Urothelium cell line (cell line): ENCODE measurements at places on chromosomes 6 and 20.

DNA sequence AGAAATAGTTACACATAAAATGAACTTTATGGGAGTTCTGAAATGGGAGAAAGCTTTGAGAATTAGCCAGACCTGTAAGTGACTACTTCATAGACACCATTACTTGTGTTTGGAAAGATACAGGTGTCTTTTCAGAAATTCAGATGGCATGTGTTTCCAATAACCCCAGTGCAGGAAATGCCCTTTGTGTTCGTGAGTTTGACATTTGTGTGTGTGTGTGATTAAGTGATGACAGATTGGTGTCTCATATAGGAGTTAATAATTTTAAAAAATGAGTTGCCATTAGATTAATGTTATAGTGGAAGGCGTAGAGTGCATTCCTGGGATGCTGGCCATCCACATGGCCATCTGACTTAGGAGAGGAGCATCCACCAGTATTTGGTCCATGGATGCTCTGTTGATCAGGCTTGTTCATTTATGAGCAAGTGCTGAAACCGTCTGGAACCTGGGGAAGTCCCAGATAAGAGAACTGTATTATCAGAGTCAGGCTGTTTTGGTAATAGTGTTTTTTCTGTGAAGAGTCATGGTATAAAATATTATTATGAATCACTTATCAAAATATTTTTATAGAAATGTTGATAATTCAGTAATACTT, 3.1 kb downstream of the STK4 start:
- DNase-seq, result no peak

GRCh38 chr6:143747347-143747842, 69.6 kb downstream of the PHACTR2 start:
- DNase-seq, result no peak

GRCh38 chr6:33064723-33065122, 8.7 kb downstream of the HLA-DPA1 start:
- no peak for DNase-seq

DNA sequence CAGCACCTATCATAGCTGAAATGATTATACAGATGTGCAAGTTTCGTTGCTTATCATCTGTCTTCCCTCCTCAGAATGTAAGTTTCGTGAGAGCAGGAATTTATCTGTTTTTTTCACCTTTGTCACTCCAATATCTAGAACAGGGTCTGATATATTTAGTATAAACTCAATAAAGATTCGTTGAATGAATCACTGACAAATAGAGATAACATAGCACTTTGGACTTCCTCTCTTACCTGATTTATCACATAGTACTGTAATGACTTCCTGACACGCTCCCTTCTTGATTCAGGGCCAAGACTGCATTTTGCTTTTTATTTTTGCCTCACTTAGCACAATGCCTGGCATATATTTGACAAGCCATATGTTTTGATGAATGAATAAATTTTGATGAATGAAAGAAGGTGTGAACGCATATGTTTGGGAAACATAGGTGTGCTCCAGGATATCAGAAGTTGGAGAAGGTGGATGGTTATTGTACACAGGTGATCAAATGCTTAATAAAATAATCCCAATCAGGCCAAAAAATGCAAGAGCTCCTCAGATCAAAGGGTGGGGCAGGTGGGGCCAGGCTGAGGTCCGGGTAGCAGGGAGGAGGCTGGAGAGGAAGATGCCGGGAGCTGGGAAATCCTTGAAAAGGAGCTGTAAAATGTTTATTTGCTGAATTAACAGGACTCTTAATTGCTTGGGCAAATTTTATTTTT, 33.0 kb downstream of the PIM1 start:
- no peak for DNase-seq

- no peak for DNase-seq
Measured at GRCh38 chr20:41717483-41717882, 99.3 kb upstream of the CHD6 start.

- DNase-seq, result no peak
Measured at GRCh38 chr20:50219600-50219999, 29.0 kb downstream of the CEBPB start.

- DNase-seq, result peak; percentile 2
Measured at GRCh38 chr6:135438907-135439535, 58.5 kb downstream of the AHI1 start.

GRCh38 chr6:41023114-41023513, 15.9 kb downstream of the UNC5CL start:
- no peak for DNase-seq

DNA sequence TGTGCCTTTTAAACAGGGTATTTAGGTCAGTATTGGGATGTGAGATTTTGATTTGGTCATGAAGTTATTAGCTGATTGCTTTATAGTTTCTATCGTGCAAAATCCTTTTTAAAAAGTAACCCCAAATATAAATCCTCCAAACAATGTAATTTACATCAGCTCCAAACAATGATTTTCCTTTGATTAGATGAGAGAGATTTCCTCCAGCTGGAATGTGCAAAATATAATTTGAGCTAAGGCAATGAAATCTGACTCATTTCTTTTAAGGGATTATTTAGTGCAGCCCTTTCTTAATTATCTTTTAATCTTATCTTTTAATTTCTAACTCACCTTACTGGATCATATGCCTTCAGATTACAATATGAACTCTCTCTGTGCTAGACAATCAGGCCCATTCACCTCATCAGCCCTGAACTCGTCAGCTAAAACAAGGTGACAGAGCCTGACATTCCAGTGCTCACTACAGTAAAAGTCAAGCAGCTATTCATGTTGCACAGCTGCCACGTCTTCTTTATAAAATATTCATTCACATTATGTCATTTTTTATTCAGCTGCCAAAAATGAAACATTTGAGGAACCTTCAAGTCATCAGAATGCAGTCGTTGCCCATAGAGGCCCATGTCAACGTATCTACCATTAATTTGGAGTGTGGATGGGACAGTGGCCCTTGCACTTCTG, 440.1 kb downstream of the CBLN4 start:
- DNase-seq, result no peak

DNA sequence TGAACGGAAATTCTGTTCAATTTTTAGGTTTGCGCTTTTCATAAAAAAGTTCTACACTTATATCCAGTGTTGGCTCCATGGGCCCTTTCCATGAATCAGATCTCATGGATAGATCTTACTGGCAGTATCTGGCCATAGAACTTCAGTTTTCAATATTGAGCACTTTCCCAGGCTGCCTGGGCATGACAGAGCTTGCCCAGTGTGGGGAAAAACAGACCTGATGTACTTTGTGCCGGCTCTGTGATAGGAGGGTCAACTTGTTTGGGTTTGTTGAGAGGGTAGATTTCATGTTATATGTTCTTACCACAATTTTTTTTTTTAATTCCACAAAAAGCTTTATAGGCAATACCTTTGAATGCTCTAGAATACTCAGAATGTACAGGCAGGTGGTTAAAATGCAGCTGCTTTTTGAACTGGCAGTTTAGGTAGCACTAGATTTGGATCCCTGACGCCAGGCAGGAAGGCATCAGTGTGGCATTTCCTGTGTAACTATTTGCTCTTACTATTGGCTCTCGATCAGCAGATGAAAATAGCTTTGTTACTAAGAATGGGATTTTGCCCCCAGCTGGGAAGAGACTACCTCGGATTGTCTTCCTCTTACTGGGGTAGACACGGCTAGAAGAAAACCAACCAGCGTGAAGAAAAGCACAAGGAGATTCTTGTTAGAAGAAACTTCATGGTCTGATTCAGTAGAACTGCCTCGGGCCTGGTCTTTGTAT, 404.9 kb upstream of the SOX4 start:
- DNase-seq, result no peak

DNA sequence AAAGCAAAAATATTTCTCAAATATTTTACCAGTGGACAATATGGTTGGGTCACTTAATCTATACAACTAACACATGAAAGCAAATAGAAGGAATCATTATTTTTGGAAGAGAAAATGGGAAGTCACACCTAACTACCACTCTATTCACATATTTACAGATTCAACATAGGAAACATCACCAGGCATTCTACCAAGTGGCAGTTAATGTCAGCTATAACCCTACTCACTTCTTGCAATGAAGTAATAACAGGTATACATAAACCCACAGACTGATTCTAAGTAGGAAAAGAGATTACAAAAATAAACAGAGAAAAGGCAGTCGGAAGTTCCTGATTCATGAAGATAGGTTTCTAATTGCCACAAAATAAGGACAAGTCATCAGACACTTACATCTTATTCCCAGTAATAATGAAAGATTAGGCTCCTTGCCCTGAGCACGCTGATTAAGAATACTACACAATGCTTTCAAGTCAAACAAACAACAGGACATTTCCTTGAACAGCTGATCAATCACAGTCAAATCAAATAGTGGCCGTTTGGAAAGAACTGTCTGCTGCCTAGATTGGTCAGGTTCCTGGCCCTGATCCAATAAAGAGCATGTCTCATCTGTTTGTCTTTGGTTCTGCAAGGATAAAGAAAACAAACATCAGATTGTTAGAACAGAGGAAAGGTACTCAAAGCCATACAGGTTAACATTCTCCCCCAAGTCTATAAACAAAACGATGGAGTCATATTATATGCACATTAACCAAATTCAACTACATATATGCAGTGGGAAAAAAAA, 79.2 kb upstream of the PLN start:
- DNase-seq, result peak; percentile 1

DNA sequence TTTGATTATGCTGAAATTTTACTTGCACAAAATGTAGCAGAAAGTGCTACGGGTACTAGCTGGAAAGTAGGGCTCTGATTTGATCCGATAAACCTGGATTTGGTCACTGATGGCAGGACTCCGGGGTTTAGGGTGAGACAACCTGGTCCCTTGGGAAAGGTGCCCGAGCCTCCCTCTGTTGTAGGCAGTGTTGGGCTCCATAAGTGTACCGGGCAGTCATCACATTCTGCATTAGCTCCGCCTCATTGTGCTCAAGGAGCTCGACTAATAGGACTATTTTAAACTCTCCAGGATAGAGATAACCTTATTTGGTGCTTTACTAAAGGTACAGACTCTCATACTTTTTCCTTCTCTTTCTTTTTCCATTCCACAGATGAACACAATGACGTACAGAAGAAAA, 117.6 kb downstream of the UTRN start:
- no peak for DNase-seq
